ENCODE measurements at places on chromosomes 11 and 22. TPM values are rescaled to one million over a fixed set of nuclear protein-coding genes. Genes with fewer than 3 reads are reported as not detected.

DNA sequence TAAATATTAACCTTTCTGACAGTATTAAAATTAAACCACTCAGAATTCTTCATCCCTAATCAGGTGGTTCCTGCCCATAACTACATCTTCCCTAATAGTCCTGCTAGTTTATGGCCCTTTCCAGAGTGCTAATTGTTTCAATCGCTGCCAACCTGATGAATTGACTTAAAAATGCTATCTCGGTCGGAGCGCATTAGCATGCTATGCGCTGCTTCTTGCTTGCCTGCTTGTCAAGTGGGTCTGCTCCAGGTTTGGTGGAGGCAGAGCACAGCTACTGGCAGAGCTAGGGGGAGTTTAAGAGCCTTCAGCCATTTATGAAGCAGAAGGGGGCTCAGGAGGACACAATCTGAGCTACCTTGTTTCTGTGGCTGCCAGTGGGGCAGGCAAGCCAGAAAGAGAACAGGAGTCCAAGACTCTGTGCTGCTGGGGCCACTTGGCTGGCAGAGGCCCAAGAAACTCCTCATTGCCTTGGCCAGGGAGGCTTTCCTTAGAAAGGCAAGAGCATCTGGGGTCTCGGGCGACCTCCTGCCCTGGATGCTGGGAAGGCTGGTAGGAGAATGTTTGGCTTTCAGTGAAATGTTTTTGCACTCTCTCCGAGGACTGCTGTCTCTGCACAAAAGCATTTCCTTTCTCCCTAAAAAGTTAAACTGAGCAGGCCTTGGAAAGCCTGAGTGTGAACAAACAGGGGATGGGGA lies 62.1 kb upstream of the PHOX2A start:
- H3K27ac ChIP-seq = no peak overlapping the region
- H3K4me1 ChIP-seq = no peaks in the 10 kb centered on the region
- H3K27me3 ChIP-seq = no peaks in the 10 kb centered on the region
- peaks cover 20% of the 10 kb centered on the region for H3K36me3 ChIP-seq

GRCh38 chr22:49264696-49265095 lies 563.0 kb downstream of the BRD1 start:
- H3K4me1 ChIP-seq = no peaks in the 10 kb centered on the region
- H3K4me3 ChIP-seq = no peak overlapping the region
- no peaks in the 10 kb centered on the region for H3K27me3 ChIP-seq
- DNase-seq = no peak
- H3K36me3 ChIP-seq = no peaks in the 10 kb centered on the region

DNA sequence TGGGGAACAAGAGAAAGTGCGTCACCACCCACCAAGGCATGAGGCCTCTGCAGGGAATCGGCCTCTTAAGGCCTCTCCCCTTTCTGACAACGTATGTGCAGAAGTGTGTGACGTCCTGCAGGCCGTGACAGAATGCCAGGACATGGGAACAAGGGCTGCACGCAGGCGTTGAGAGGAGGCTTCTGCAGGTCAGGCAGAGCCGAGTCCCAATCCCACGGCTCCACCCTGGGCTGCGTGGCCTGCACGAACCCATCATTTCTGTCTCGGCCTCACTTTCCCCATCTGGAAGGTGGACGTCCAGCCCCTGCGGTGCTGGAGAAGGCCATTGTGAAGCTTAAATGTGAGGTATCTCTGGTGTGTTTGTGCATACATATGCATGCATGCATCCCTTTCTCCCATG lies 61.8 kb downstream of the SHANK2 start:
- H3K27ac ChIP-seq = no peak overlapping the region
- no peaks in the 10 kb centered on the region for H3K27me3 ChIP-seq
- no peaks in the 10 kb centered on the region for H3K36me3 ChIP-seq
- DNase-seq = no peak
- no peaks in the 10 kb centered on the region for H3K4me1 ChIP-seq

- no peak overlapping the region for H3K4me3 ChIP-seq
- no peaks in the 10 kb centered on the region for H3K4me1 ChIP-seq
- no peak overlapping the region for H3K27ac ChIP-seq
- no peaks in the 10 kb centered on the region for H3K27me3 ChIP-seq
These were observed 7.4 kb upstream of the BLID start for GRCh38 chr11:122123263-122123929.

DNA sequence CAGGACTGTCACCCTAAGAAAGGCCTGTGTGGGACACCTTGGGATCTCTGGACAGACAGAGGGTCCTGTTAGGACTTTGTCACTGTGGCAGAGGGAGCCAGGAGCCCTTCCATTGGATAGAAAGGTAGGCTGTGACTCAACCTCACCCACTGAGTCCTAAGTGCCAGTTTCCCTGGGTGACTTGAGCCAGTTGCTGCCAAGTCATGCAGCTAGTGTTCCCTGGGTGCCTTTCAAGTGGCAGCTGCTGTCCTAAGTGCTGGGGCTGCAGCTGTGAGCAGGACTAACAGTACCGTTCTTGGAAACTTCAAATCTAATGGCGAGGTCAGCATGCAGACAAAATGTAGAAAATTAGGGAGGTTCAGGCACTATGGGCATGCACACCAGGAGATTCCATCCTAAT lies 393.7 kb downstream of the TMEM135 start:
- H3K4me3 ChIP-seq = no peak overlapping the region
- DNase-seq = no peak
- H3K36me3 ChIP-seq = no peaks in the 10 kb centered on the region
- H3K4me1 ChIP-seq = no peaks in the 10 kb centered on the region

GRCh38 chr11:20605602-20606091 lies 6.2 kb downstream of the SLC6A5 start:
- no peaks in the 10 kb centered on the region for H3K4me1 ChIP-seq
- no peaks in the 10 kb centered on the region for H3K36me3 ChIP-seq
- no peak for DNase-seq
- H3K4me3 ChIP-seq = no peak overlapping the region
- peaks cover 29% of the 10 kb centered on the region for H3K27me3 ChIP-seq

DNA sequence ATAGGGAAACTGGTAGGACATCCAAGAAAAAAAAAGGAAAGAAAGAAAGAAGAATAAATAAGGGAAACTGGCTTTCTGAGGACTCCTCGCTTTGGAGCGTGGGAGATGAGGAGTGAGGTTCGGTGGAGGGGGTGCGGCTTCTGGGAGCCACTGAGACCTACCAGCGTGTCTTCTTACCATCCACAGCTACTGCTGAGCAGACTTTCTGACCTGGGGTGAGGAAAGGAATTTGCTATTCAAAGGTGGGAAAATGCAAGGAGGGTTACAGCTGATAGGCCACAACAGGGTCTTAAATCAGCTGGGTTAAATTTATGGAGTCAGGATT lies 488 bp upstream of the SELENOM start:
- H3K4me3 ChIP-seq = peak overlapping the region; percentile 85
- no peaks in the 10 kb centered on the region for H3K27me3 ChIP-seq
- H3K27ac ChIP-seq = peak overlapping the region; percentile 53
- H3K36me3 ChIP-seq = no peaks in the 10 kb centered on the region
- DNase-seq = no peak

- H3K4me3 ChIP-seq = no peak overlapping the region
- H3K36me3 ChIP-seq = no peaks in the 10 kb centered on the region
- H3K27me3 ChIP-seq = no peaks in the 10 kb centered on the region
- no peaks in the 10 kb centered on the region for H3K4me1 ChIP-seq
These were observed 592.8 kb upstream of the ARHGAP42 start for GRCh38 chr11:100094121-100094865.

DNA sequence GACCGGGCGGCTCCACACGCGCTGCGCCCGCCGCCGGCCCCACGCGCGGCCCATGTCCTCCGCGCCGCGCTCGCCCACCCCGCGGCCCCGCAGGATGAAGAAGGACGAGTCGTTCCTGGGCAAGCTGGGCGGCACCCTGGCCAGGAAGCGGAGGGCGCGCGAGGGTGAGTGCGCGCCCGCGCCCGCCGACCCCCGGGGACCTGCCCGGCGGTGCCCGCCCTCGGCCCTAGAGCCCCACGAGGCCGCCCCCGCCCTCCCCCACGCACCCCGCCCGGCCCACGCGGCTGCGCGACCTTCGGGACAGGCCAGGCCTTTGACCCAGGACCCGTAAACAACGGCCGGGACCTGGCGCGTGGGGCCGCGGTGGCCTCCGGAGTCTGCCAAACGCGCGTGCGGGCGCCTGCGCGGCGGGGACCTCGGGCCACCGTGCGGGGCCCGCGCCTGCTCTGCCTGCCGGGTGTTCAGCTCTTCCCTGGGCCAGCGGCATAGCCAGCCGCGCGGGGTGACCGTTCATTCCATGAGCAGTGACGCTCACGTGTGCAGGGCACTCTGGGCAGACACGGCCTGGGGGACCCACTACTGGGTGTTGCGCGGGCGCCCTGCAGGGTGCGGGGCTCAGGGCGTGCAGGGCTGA lies at the start of gene PARVB:
PARVB (plus strand) TSS at position 15 of the 634 bp plus-strand sequence; CDS start at position 53, 38 bp downstream.
- H3K36me3 ChIP-seq = no peaks in the 10 kb centered on the region
- H3K4me3 ChIP-seq = peak within 1 kb of the TSS; percentile 17
- DNase-seq = no peak
- peaks cover 17% of the 10 kb centered on the region for H3K4me1 ChIP-seq

DNA sequence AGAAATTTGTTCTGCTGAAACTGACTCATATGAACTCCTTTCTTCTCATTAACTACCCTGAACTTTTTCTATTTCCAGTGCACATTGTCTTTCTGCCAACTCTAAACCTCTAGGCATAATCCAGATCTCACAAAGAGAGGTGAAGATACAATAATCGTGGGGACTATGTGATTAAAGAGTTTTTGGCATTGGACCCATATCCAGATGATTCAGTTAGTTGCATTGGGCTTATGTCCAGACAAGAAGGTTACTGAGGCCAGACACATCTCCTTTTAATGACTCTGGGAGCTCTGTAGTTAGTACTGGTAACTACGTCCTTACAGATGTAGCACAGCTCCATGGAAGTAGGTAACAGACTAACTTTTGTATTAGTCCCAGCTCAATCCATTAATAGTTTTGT lies 273.0 kb downstream of the CASP12 start:
- DNase-seq = no peak
- no peaks in the 10 kb centered on the region for H3K27me3 ChIP-seq
- no peak overlapping the region for H3K27ac ChIP-seq
- no peak overlapping the region for H3K4me3 ChIP-seq

- no peak overlapping the region for H3K4me3 ChIP-seq
- H3K27me3 ChIP-seq = no peaks in the 10 kb centered on the region
- DNase-seq = no peak
- no peaks in the 10 kb centered on the region for H3K36me3 ChIP-seq
- H3K4me1 ChIP-seq = no peaks in the 10 kb centered on the region
These were observed 21.9 kb upstream of the NFRKB start for GRCh38 chr11:129917231-129917630.

DNA sequence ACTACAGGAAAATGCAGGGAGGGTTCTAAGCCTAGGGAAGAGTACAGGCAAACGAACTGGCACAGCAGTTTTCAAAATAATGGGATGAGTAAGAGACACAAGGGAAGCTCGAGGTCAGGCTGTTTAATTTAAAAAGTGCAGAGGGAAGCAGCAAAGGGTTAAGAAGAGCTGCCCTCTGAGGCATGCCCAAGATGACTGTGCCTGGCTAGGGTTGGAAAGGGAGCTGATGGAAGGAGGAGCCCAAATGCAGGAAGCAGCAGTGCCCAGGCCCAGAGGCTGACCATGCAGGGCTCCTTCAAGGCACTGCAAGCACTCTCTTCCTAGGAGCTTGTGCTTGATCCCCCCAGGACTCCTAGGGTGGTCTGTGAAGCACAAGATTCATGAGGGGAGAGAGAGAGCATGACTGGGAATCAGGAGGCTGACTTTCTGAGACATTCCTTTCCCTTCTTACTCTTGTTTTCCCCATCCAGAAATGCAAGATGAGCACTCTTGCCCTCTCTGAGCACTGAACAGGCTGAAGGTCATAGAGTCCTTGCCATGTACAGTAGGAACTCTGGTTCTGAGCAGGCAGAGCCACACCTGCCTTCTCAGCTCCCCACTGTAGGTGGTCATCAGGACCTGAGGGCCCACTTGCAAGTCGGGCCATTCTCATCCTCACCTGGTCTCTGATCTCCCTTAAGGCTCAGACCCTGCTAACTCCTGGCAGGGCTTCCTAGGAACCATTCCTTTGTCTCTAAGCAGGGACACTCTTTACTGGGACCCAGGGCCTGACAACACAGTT lies 46.7 kb upstream of the DRD2 start:
- H3K27ac ChIP-seq = no peak overlapping the region
- H3K4me1 ChIP-seq = no peaks in the 10 kb centered on the region
- no peak overlapping the region for H3K4me3 ChIP-seq
- DNase-seq = no peak
- no peaks in the 10 kb centered on the region for H3K36me3 ChIP-seq

- no peak for DNase-seq
- no peaks in the 10 kb centered on the region for H3K27me3 ChIP-seq
- no peaks in the 10 kb centered on the region for H3K36me3 ChIP-seq
- no peak overlapping the region for H3K27ac ChIP-seq
- no peaks in the 10 kb centered on the region for H3K4me1 ChIP-seq
These were observed 33.0 kb upstream of the TEAD1 start for GRCh38 chr11:12640926-12641849.

- H3K27me3 ChIP-seq = no peaks in the 10 kb centered on the region
- no peak for DNase-seq
- H3K4me1 ChIP-seq = peaks cover 52% of the 10 kb centered on the region
- no peak overlapping the region for H3K4me3 ChIP-seq
- no peak overlapping the region for H3K27ac ChIP-seq
These were observed 6.9 kb downstream of the CLCF1 start for GRCh38 chr11:67366546-67366945.

DNA sequence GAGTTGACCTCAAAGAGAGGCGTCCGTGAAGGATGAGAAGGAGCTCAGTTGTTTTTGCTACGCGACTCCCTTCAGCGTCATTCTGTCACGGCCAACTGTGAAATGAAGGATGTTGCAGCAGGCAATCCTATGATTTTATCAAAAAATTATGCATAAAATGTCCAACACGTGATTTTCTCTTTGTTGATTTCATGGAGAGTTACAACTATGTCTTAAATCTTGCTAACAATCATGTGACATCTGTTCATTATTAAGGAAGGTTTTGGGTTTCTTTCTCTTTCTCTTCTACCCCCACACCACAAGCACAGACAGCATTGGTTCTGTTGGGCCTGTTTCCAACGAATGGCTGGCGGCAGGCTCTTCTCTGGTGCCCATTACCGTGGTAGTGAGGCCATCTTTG lies 3.7 kb downstream of the KRTAP5-4 start:
- peaks cover 7% of the 10 kb centered on the region for H3K27me3 ChIP-seq
- no peak overlapping the region for H3K4me3 ChIP-seq
- no peak overlapping the region for H3K27ac ChIP-seq
- H3K4me1 ChIP-seq = no peaks in the 10 kb centered on the region
- no peaks in the 10 kb centered on the region for H3K36me3 ChIP-seq

GRCh38 chr11:131121426-131122333 lies 205.4 kb upstream of the SNX19 start:
- H3K27me3 ChIP-seq = no peaks in the 10 kb centered on the region
- no peak overlapping the region for H3K4me3 ChIP-seq
- H3K4me1 ChIP-seq = no peaks in the 10 kb centered on the region
- no peak overlapping the region for H3K27ac ChIP-seq
- no peaks in the 10 kb centered on the region for H3K36me3 ChIP-seq

- no peak for DNase-seq
- no peaks in the 10 kb centered on the region for H3K36me3 ChIP-seq
- H3K4me3 ChIP-seq = no peak overlapping the region
- peaks cover 4% of the 10 kb centered on the region for H3K4me1 ChIP-seq
These were observed 1.7 kb downstream of the CHST1 start for GRCh38 chr11:45663486-45664375.

GRCh38 chr11:62839050-62839945 lies at the start of gene WDR74:
Gene WDR74 (minus strand): TSS chr11:62839590. CDS start chr11:62839570, 20 bp downstream.
- no peaks in the 10 kb centered on the region for H3K27me3 ChIP-seq
- peaks cover 22% of the 10 kb centered on the region for H3K36me3 ChIP-seq
- peak within 1 kb of the TSS; percentile 90 for H3K4me3 ChIP-seq
- DNase-seq = peak; percentile 84
- H3K27ac ChIP-seq = peak within 1 kb of the TSS; percentile 98
- peaks cover 23% of the 10 kb centered on the region for H3K4me1 ChIP-seq

Gene FAM180B
- total RNA-seq = not detected

Gene OR8A1
- total RNA-seq = not detected

Gene C11orf86
- total RNA-seq = not detected

Gene NEFH
- 6.3 TPM for total RNA-seq

Gene NAALADL1
- total RNA-seq = 10.8 TPM

Gene SPTY2D1
- total RNA-seq = 27.3 TPM
